ENCODE measurements at places on chromosomes 2 and 18. TPM values are rescaled to one million over a fixed set of nuclear protein-coding genes. Genes with fewer than 3 reads are reported as not detected.

DNA sequence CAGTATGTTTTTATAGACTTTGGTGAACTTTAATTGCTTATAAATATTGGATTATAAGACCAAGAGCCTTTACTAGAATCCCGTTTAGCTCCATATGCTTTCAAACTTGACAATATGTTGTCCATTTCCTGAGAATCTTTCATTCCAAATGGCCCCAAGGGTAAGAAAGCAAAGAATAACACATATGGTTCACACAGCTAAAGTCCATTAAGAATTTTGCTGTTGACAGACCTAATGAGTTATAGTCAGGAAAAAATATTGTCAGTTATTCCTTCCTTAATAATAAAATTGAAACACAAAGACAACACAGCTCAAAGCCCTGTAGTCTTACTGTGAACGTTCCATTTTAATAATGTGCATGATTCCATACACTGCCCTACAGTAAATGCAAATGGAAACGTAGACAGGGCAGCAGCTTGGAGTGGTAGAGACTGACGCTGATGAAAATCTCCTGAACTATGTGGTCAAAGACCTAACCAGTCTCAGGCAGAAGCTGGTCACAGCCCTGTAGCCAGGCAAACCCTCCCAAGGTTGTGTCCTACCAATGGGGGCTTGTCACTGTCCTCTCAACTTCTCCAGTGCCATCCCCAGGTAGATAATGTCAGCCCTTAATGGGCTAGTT, 49.0 kb upstream of the ATIC start:
- no peaks in the 10 kb centered on the region for H3K4me1 ChIP-seq
- no peak overlapping the region for H3K4me3 ChIP-seq

- no peak overlapping the region for H3K27ac ChIP-seq
- H3K36me3 ChIP-seq = no peaks in the 10 kb centered on the region
- H3K4me3 ChIP-seq = no peak overlapping the region
- DNase-seq = no peak
- peaks cover 3% of the 10 kb centered on the region for H3K4me1 ChIP-seq
Measured at GRCh38 chr2:238114331-238114841, 14.2 kb downstream of the ESPNL start.

DNA sequence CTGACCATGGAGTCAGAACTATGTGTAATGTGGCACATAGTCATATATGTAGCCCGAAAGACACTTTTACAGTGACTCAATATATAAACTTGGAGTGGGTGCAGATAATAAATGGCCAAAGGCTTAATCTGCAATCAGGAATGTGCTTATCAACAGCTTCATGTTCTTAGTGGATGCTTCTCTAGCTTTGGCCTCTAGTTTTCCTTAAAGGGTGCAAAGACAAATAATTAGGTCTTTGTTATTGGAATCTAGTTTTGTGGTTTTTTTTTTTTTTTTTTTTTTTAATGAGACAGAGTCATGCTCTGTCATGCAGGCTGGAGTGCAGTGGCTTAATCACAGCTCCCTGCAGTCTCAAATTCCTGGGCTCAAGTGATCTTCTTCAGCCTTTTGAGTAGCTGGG, 625.6 kb downstream of the EPHA4 start:
- DNase-seq = peak; percentile 77
- H3K27ac ChIP-seq = no peak overlapping the region
- no peaks in the 10 kb centered on the region for H3K27me3 ChIP-seq
- no peaks in the 10 kb centered on the region for H3K4me1 ChIP-seq

GRCh38 chr2:112646102-112646719, 472 bp downstream of the SLC20A1 start:
- H3K4me3 ChIP-seq = peak overlapping the region; percentile 95
- no peaks in the 10 kb centered on the region for H3K27me3 ChIP-seq
- H3K36me3 ChIP-seq = peaks cover 39% of the 10 kb centered on the region
- peak overlapping the region; percentile 82 for H3K27ac ChIP-seq
- peaks cover 56% of the 10 kb centered on the region for H3K4me1 ChIP-seq
- no peak for DNase-seq

DNA sequence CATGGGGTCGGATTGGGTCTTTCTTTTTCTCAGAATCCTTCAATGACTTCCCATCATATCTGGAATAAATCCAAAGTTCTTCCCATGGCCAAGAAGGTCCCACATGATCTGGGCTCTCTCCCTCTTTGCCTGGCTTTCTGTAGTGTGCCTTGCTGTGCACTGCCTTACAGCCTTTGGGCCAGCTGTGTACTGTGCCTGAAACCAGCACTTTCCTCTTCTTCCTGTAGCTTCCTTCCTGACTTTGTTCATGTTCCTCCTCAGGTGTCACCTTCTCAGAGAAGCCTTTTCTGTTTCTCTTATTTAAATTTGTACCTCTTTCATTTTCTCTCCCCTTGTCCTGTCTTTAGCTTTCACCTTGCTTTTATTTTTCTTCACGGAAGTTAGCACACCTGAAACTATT, 4.3 kb upstream of the CDCA7 start:
- DNase-seq = no peak
- H3K27ac ChIP-seq = no peak overlapping the region
- peaks cover 9% of the 10 kb centered on the region for H3K27me3 ChIP-seq
- no peak overlapping the region for H3K4me3 ChIP-seq
- peaks cover 5% of the 10 kb centered on the region for H3K4me1 ChIP-seq

- peak overlapping the region; percentile 1 for H3K27ac ChIP-seq
- DNase-seq = peak; percentile 26
- no peak overlapping the region for H3K4me3 ChIP-seq
- no peaks in the 10 kb centered on the region for H3K36me3 ChIP-seq
Measured at GRCh38 chr2:27885234-27885633, 5.0 kb downstream of the RBKS start.

- no peak overlapping the region for H3K4me3 ChIP-seq
- no peaks in the 10 kb centered on the region for H3K27me3 ChIP-seq
- DNase-seq = no peak
- no peaks in the 10 kb centered on the region for H3K4me1 ChIP-seq
Measured at GRCh38 chr2:191999101-191999841, 152.4 kb upstream of the CAVIN2 start.

DNA sequence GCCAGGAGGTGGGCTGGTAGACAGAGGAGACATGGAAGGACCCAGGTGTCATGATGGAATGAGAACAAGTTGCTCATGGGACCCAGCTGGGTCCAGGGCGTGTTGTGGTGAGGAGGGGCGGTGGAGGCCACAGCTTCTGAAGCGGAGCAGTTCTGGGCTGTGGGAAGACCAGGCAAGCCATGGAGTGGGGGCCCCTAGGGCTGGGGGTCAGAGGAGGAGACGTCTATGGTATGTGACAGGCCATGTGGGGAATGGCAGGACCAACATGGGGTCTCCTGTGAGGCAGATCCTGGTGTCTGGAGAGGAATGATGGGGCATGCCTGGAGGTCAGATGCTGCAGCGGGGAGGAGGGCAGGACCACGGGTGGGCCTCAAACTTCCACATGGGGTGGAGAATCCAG, 16.9 kb downstream of the MYO7B start:
- no peaks in the 10 kb centered on the region for H3K36me3 ChIP-seq
- no peaks in the 10 kb centered on the region for H3K4me1 ChIP-seq
- peaks cover 16% of the 10 kb centered on the region for H3K27me3 ChIP-seq
- DNase-seq = no peak
- no peak overlapping the region for H3K27ac ChIP-seq

GRCh38 chr18:79954791-79955190, 3.3 kb upstream of the SLC66A2 start:
- H3K4me1 ChIP-seq = peaks cover 10% of the 10 kb centered on the region
- H3K36me3 ChIP-seq = no peaks in the 10 kb centered on the region
- no peak overlapping the region for H3K27ac ChIP-seq

DNA sequence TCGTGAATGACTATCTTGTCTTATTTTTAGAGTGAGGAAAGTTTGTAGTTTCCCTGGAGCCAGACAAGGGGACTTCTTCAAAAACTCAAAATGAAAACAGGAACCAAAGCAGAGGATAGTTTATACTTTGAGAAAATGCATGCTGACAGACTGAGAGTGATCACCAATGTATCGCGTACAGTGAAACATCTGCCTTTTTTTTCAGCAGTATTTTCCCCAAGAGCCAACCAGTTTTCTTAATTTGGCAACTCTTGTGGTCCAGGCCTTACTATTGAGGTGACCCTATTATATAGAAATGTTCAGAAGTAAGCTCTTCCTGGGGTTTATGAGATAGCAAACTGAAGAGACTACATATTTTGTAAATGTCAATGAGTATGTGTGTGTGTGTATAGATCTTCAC, 153.7 kb upstream of the VRK2 start:
- H3K4me3 ChIP-seq = no peak overlapping the region
- no peaks in the 10 kb centered on the region for H3K36me3 ChIP-seq
- no peak overlapping the region for H3K27ac ChIP-seq
- H3K27me3 ChIP-seq = no peaks in the 10 kb centered on the region

- H3K27me3 ChIP-seq = no peaks in the 10 kb centered on the region
- H3K4me1 ChIP-seq = no peaks in the 10 kb centered on the region
- no peak overlapping the region for H3K4me3 ChIP-seq
- H3K36me3 ChIP-seq = no peaks in the 10 kb centered on the region
Measured at GRCh38 chr2:239751679-239752355, 273.3 kb downstream of the NDUFA10 start.

DNA sequence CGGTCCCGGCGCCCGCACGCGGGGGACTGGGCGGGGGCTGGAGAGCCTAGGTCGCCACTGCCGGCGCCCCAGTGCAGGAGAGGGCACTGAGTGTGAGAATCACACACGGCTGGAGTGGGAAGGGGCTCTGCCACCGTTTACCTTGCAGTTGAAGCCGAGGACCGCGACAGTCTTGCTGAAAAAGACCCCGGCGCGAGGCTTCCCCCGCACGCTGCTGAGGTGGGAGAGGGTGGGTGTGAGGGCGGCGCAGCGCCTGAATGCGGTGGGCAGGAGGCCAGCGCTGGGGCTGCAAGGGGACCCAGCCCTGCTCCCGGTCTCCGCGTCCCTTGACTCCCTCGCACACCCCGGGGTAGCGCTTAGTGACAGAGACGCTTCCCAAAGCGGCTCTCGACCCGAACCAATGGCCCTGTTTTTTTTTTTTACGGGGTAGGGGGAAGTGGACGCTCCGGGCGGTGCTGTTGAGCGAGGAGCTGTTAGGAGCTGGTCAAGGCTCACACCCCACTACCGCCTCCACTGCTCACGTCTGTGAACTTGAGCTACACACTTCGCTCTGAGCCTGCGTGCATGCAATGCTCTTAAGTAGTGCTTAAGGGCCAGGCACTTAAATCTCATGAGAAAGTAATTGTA, 794 bp downstream of the NOTO start:
- H3K4me3 ChIP-seq = no peak overlapping the region
- peaks cover 56% of the 10 kb centered on the region for H3K27me3 ChIP-seq
- no peaks in the 10 kb centered on the region for H3K36me3 ChIP-seq
- no peak overlapping the region for H3K27ac ChIP-seq
- no peaks in the 10 kb centered on the region for H3K4me1 ChIP-seq

GRCh38 chr2:121529439-121530211, 1.1 kb upstream of the RNU4ATAC start:
- no peaks in the 10 kb centered on the region for H3K27me3 ChIP-seq
- DNase-seq = peak; percentile 49
- peak overlapping the region; percentile 86 for H3K4me3 ChIP-seq
- H3K27ac ChIP-seq = peak overlapping the region; percentile 100

DNA sequence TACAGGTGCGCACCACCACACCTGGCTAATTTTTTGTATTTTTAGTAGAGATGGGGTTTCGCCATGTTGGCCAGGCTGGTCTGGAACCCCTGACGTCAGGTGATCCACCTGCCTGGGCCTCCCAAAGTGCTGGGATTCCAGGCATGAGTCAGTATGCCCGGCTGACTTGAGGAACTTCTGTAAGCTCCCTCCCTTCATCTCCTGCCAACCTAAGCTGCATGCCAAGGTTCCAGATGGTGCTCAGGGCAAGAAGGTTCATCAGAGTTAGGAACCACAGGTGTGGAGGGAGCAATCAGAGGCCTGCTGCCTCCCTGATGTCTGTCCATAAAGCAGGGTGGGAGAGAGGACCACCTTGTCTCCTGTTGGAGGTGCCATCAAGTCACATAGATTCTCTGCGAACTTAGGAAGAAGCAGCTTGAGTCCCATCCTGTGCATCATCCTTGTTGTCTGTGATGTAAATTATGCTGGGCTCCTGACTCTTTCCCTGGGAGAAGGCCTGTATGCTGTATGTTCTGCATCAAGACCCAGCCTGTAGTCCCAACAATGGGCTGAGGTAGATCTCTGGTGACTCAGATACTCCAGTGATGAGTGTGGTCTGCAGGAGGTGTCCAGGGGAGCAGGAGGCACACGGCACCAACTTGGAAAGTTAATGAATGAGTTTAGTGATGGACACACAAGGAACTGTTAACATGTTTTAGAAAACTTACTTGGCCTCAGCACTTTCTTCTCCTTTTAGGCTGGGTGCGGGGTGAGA, 53.1 kb downstream of the TMEM17 start:
- H3K36me3 ChIP-seq = no peaks in the 10 kb centered on the region
- H3K4me3 ChIP-seq = no peak overlapping the region
- DNase-seq = peak; percentile 11
- no peaks in the 10 kb centered on the region for H3K27me3 ChIP-seq

- H3K27me3 ChIP-seq = no peaks in the 10 kb centered on the region
- no peak overlapping the region for H3K4me3 ChIP-seq
Measured at GRCh38 chr18:46158499-46158898, 54.3 kb downstream of the HAUS1 start.

- no peaks in the 10 kb centered on the region for H3K27me3 ChIP-seq
- H3K4me1 ChIP-seq = peaks cover 67% of the 10 kb centered on the region
- no peaks in the 10 kb centered on the region for H3K36me3 ChIP-seq
- H3K27ac ChIP-seq = peak overlapping the region; percentile 96
- no peak overlapping the region for H3K4me3 ChIP-seq
Measured at GRCh38 chr2:187545238-187545751, 8.9 kb downstream of the TFPI start.

GRCh38 chr2:201977651-201978050, 56.0 kb upstream of the FZD7 start:
- H3K4me3 ChIP-seq = no peak overlapping the region
- no peak for DNase-seq
- H3K27me3 ChIP-seq = no peaks in the 10 kb centered on the region
- H3K4me1 ChIP-seq = no peaks in the 10 kb centered on the region

- H3K4me3 ChIP-seq = no peak overlapping the region
- no peaks in the 10 kb centered on the region for H3K27me3 ChIP-seq
- H3K27ac ChIP-seq = no peak overlapping the region
- peak; percentile 39 for DNase-seq
- H3K4me1 ChIP-seq = peaks cover 3% of the 10 kb centered on the region
Measured at GRCh38 chr2:127695491-127696472, 5.5 kb upstream of the SFT2D3 start.

The SNRPD1 gene
- 60.6 TPM for total RNA-seq

The SLC9A4 gene
- 0.07 TPM for total RNA-seq

The FN1 gene
- 17,010 TPM for total RNA-seq

The MC2R gene
- total RNA-seq = not detected

The TUBA3E gene
- total RNA-seq = not detected

The APCDD1 gene
- 5.4 TPM for total RNA-seq

The DUSP2 gene
- total RNA-seq = 0.95 TPM

The SERPINB4 gene
- not detected for total RNA-seq

The ALLC gene
- total RNA-seq = not detected
